Endothelial cell of coronary artery (primary cell): ENCODE measurements at places on chromosomes 11 and 22. TPM values are rescaled to one million over a fixed set of nuclear protein-coding genes. Genes with fewer than 3 reads are reported as not detected.

The OR52E5 gene
- not detected in 2 replicates for total RNA-seq

The CBLIF gene
- not detected in 2 replicates for total RNA-seq

The ADM2 gene
- total RNA-seq, result under 0.01 and 1.3 TPM in 2 replicates

The OR51I1 gene
- not detected in 2 replicates for total RNA-seq

The CHST1 gene
- 19.0 and 43.4 TPM in 2 replicates for total RNA-seq

The IMMP1L gene
- total RNA-seq, result 8.3 and 9.1 TPM in 2 replicates

The OR52N4 gene
- not detected in 2 replicates for total RNA-seq

The ALDH3B2 gene
- not detected in 2 replicates for total RNA-seq

The LIN7C gene
- 41.5 and 46.0 TPM in 2 replicates for total RNA-seq

The CREB3L1 gene
- 0.72 and 8.3 TPM in 2 replicates for total RNA-seq

The OTOG gene
- not detected in 2 replicates for total RNA-seq

The LRRC74B gene
- not detected in 2 replicates for total RNA-seq

The P2RX3 gene
- total RNA-seq, result not detected in 2 replicates

The GRAP2 gene
- total RNA-seq, result under 0.01 and 0.45 TPM in 2 replicates

The IFT27 gene
- total RNA-seq, result 13.5 and 14.2 TPM in 2 replicates

The PRRG4 gene
- total RNA-seq, result 0.09 TPM in 1 of 2 replicates, not detected in the other

The LGALS12 gene
- total RNA-seq, result not detected in 2 replicates

The PDHX gene
- total RNA-seq, result 18.1 and 19.2 TPM in 2 replicates

The SERPIND1 gene
- 0.66 and 7.4 TPM in 2 replicates for total RNA-seq

The CLDN5 gene
- total RNA-seq, result 433 and 857 TPM in 2 replicates

The FAM181B gene
- under 0.01 TPM in 1 of 2 replicates, not detected in the other for total RNA-seq

The PHOX2A gene
- not detected in 2 replicates for total RNA-seq

The MICAL2 gene
- total RNA-seq, result 203 and 443 TPM in 2 replicates

The UBQLN3 gene
- total RNA-seq, result 0.09 TPM in 1 of 2 replicates, not detected in the other

The IRAG1 gene
- total RNA-seq, result 0.18 and 1.6 TPM in 2 replicates

The APOBEC3A gene
- total RNA-seq, result not detected in 2 replicates

The CNIH2 gene
- total RNA-seq, result 0.09 TPM in 2 replicates

The PRR33 gene
- total RNA-seq, result not detected in 2 replicates

The CACNA1I gene
- not detected in 2 replicates for total RNA-seq

The OR51B5 gene
- not detected in 2 replicates for total RNA-seq

The CALCA gene
- total RNA-seq, result not detected in 2 replicates

The TRIM66 gene
- 5.0 and 6.4 TPM in 2 replicates for total RNA-seq

The CSF2RB gene
- 3.5 and 6.6 TPM in 2 replicates for total RNA-seq

The CST6 gene
- 0.09 and 0.56 TPM in 2 replicates for total RNA-seq

The BIK gene
- total RNA-seq, result 0.09 and 0.63 TPM in 2 replicates

The KRTAP5-9 gene
- total RNA-seq, result not detected in 2 replicates
